Lung (tissue), 17 donors: ENCODE measurements at places on chromosomes 12 and 14. TPM values are rescaled to one million over a fixed set of nuclear protein-coding genes. Genes with fewer than 3 reads are reported as not detected.
A peak's percentile ranks its signal among the peaks of the same experiment; 100 is the strongest.

- no peak overlapping the region for H3K4me3 ChIP-seq
- H3K27ac ChIP-seq = no peak overlapping the region
- no peaks in the 10 kb centered on the region for H3K36me3 ChIP-seq
- H3K4me1 ChIP-seq = no peaks in the 10 kb centered on the region
These were observed 932.6 kb upstream of the TMEM132C start for GRCh38 chr12:127334365-127334764.

Gene POTEG
- total RNA-seq = not detected

DNA sequence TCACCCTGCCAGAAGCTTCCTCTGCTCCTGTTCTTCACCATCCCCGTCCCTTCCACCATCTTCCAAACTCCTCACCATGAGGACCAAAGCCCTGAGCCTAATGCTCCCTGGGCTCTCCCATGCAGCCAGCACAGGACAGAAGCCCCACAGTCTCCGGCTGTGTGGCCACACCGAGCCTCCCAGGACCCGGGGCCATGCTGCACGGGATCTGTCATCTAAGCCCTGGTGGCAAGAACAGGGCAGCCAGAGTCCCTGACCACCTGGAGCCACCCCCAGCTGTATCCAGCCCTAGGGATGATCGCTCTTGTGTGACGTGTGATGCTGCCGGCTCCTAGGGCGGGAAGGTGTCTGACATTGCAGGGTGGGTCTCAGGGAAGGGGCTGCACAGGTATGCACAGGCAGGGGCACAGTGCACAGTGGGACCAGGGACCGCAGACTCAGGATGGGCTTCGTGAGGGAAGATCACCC is 8.1 kb downstream of the TMEM179 start:
- no peak for DNase-seq
- H3K4me1 ChIP-seq = no peaks in the 10 kb centered on the region
- no peaks in the 10 kb centered on the region for H3K27me3 ChIP-seq
- no peak overlapping the region for H3K4me3 ChIP-seq

DNA sequence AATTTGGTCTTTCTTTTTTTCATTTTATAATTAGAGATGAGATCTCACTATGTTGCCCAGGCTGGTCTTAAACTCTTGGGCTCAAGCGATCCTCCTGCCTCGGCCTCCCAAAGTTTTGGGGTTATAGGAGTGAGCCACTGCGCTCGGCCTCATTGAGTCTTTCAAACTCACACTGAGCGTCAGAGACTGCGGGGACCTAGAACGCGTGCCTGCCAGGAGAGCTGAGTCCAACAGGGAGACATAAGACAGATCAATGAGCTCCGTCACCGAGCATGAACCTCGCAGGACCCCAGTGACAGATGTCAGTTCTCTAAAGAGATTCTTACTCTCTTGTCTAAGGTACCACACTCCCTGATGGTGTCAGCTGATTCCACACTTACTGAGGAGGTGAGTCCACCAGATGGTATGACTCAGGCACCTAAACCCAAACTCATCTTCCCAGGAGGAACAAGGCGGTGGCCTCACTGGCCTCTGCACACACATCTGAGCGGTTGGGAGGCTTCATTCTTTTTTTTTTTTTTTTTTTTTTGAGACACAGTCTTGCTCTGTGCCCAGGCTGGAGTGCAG is 58.9 kb downstream of the CCDC88C start:
- peaks cover 6% of the 10 kb centered on the region for H3K4me1 ChIP-seq
- no peaks in the 10 kb centered on the region for H3K36me3 ChIP-seq
- no peak overlapping the region for H3K27ac ChIP-seq
- H3K4me3 ChIP-seq = no peak overlapping the region
- DNase-seq = no peak

GRCh38 chr14:90137807-90138206 is 76.0 kb downstream of the KCNK13 start:
- no peak overlapping the region for H3K27ac ChIP-seq
- no peaks in the 10 kb centered on the region for H3K4me1 ChIP-seq
- no peak overlapping the region for H3K4me3 ChIP-seq
- DNase-seq = no peak
- H3K27me3 ChIP-seq = peaks cover 2% of the 10 kb centered on the region

DNA sequence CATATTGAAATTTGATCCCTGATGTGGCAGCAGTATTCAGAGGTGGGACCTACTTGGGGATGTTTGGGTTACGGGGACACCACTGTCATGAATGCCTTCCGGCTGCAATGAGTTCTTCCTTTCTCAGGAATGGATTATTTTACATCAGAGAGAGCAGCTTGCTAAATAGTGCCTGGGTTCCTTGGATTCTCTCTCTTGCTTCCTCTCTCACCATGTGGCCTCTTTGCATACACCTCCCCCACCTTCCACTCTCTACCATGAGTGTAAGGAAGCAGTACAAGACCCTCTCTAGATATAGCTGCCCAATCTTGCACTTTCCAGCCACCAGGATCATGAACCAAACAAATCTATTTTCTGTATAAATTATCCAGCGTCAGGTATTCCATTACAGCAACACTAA is 15.4 kb upstream of the SCAF11 start:
- H3K4me3 ChIP-seq = no peak overlapping the region
- H3K4me1 ChIP-seq = no peaks in the 10 kb centered on the region
- no peaks in the 10 kb centered on the region for H3K36me3 ChIP-seq
- no peaks in the 10 kb centered on the region for H3K27me3 ChIP-seq
- H3K27ac ChIP-seq = no peak overlapping the region

Gene SLC17A8
- total RNA-seq = 14.8 TPM

DNA sequence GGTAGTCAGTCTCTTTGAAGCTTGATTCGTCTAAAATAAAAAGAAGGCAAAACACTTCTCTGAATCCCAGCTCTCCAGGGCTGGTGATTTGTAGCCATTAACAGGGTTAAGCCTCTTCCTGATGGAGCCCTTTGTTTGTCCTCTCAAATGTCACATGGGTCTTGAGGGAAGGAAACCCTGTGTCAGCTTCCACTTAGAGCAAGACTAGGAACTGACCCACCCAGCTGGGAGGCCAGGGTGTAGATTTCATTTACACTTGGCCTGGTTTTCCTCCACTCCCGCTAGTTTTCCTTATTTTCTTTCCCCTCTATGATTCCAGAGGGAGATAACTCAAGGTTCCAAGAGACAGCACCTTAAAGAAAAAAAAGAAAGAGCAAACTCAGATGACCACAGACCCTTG is 230.5 kb upstream of the EGLN3 start:
- no peak overlapping the region for H3K4me3 ChIP-seq
- no peaks in the 10 kb centered on the region for H3K27me3 ChIP-seq
- no peaks in the 10 kb centered on the region for H3K36me3 ChIP-seq

Gene TULP3
- total RNA-seq = 30.7 TPM

GRCh38 chr14:65476942-65477318 is 64.4 kb downstream of the FUT8 start:
- H3K27me3 ChIP-seq = no peaks in the 10 kb centered on the region
- no peaks in the 10 kb centered on the region for H3K4me1 ChIP-seq
- no peak overlapping the region for H3K4me3 ChIP-seq
- no peaks in the 10 kb centered on the region for H3K36me3 ChIP-seq

Gene TAS2R9
- not detected for total RNA-seq

Gene PLEK2
- total RNA-seq = 4.9 TPM

DNA sequence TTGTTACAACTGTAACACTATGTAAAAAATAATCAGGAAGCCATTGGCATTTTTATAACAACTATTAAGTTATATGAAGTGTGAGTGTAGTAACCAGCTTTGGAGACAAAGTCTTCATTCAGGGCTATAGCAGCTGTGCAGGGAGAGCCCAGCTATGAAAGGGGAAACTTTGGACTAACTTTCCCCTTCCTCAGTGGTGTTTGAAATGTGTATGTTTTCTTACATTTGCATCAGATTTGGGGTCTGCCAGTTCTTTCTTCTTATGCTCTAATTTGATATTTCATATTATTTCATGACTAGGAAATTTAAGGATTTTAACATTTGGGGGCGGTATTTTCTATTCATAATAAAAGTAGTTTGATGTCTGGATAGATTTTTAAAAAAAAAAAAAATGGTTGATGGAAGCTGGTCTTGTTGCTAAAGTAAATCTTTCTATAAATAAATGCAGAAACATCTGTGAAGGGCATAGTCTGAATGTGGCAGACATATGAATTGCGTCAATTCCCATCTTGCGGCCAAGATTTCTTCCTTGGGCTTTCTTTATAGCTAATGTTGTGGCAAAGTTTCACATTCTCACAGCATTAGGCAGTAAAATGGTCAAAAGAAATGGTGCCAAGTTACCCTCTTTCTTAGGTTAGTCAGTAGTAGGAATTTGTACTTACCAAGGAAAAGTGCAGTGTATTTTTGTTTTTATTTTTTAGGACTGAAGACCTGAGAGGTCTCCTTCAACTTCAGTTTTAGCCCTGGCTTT is 35.6 kb downstream of the RASSF8 start:
- no peak overlapping the region for H3K27ac ChIP-seq
- H3K36me3 ChIP-seq = no peaks in the 10 kb centered on the region

DNA sequence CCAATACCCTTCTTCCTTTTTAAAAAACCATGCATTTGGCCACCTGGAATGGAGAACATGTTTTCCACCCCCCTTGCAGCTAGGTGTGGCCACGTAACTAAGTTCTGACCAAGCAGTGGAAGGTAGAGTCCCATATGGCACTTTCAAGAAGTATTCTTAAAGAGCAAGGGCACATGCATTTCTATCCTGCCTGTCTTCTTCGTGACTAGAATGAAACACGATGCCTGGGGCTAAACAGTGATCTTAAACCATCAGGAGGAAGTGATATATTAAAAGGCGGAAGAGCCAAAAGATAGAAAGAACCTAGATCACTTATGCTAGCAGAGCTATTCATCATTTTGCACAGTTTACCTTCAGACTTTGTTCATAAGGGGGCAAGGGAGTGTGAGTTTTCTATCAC is 16.0 kb upstream of the DDX11 start:
- no peaks in the 10 kb centered on the region for H3K4me1 ChIP-seq
- H3K27ac ChIP-seq = no peak overlapping the region
- no peak overlapping the region for H3K4me3 ChIP-seq
- no peaks in the 10 kb centered on the region for H3K27me3 ChIP-seq
- no peaks in the 10 kb centered on the region for H3K36me3 ChIP-seq

Gene P2RX2
- total RNA-seq = 0.25 TPM

GRCh38 chr14:61145034-61145902 is 135.9 kb downstream of the TMEM30B start:
- no peaks in the 10 kb centered on the region for H3K36me3 ChIP-seq
- peak overlapping the region; percentile 43 for H3K27ac ChIP-seq
- H3K4me3 ChIP-seq = no peak overlapping the region
- H3K27me3 ChIP-seq = no peaks in the 10 kb centered on the region

GRCh38 chr14:100887728-100888335 is 15.7 kb downstream of the RTL1 start:
- no peak for DNase-seq
- no peak overlapping the region for H3K27ac ChIP-seq
- H3K4me3 ChIP-seq = no peak overlapping the region
- peaks cover 7% of the 10 kb centered on the region for H3K36me3 ChIP-seq

DNA sequence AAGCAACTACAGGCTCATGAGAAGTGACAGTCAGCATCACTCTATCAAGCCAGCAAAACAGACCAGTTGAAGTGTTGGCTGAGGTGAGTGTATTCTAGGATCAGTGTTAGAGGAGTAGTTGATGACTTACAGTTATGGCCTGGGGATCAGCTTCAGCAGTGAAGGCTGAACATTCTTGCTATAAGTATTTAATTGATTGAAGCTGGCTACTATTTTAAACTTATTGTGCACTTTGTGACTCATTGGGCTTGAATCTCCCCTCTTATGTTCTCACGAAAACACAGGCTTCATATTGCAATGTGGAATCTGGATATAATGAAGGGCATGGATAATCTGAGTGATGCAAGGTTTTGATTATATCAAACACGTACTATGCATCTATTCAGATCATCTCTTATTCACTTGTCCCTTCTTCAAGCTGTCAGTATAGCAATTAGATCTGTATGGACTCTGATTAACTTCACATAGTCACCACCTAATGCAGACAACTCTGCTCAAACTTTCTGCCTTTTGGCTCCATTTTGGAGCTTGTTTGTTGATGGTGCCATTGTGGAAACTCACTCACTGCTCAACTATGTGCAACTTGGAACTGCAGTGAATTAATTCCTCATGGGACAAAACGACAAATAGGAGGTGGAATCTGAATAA is 309.2 kb downstream of the SLC16A7 start:
- no peak overlapping the region for H3K27ac ChIP-seq
- no peaks in the 10 kb centered on the region for H3K4me1 ChIP-seq
- H3K36me3 ChIP-seq = no peaks in the 10 kb centered on the region

DNA sequence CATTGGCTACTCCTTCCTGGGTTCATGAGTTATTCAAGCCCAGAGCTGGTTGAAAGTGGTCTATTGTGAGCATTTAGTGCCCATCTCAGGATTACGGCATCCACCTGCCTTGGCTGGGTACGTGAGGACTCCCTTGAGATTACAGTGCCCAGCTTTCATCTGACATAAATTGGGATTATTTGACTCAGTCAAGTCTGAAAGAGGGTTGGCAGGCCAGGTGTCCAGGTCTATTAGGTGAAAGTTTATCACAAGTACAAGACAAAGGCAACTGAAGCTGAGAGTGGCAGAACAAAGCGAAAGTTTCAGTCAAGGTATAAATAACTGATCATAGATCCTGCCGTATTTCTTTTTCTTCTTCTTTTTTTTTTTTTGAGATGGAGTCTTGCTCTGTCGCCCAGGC is 84.6 kb upstream of the ATF7IP start:
- DNase-seq = no peak
- no peak overlapping the region for H3K27ac ChIP-seq
